ENCODE measurements at places on chromosomes 11 and 22.
A peak's percentile ranks its signal among the peaks of the same experiment; 100 is the strongest.

- DNase-seq: no peak
Measured at GRCh38 chr11:61896665-61897386, 5.5 kb upstream of the FADS3 start.

DNA sequence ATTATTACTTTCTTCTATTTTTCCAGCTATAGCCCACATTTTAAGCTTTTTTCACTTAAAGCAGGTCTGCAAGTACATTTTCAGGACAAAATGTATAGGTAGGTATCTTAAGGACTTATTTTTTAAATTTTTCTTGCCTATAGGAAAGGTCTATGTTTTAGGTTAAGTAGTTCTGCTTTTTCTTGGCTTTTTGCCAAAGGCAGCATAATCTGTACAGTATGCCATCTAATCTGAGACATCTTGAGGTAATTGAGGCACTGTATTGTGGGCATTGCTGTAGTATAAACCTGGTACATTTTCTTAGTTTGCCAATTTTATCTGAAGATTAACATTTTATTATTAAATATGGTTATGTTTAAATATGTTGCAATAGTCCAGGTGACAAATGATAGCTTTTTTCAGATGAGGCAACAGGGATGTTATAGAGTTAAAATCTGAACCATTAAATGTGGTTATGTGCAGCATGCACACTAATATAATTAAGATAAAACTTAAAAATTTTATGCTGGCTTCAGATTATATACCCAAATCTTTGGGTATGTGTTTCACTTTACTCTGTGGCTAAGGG lies 42.9 kb downstream of the QSER1 start:
- DNase-seq: no peak

- DNase-seq: no peak
Measured at GRCh38 chr22:46696229-46696518, 41.9 kb downstream of the CERK start.

- no peak for DNase-seq
Measured at GRCh38 chr11:80843266-80843974, 1402.6 kb upstream of the TENM4 start.

DNA sequence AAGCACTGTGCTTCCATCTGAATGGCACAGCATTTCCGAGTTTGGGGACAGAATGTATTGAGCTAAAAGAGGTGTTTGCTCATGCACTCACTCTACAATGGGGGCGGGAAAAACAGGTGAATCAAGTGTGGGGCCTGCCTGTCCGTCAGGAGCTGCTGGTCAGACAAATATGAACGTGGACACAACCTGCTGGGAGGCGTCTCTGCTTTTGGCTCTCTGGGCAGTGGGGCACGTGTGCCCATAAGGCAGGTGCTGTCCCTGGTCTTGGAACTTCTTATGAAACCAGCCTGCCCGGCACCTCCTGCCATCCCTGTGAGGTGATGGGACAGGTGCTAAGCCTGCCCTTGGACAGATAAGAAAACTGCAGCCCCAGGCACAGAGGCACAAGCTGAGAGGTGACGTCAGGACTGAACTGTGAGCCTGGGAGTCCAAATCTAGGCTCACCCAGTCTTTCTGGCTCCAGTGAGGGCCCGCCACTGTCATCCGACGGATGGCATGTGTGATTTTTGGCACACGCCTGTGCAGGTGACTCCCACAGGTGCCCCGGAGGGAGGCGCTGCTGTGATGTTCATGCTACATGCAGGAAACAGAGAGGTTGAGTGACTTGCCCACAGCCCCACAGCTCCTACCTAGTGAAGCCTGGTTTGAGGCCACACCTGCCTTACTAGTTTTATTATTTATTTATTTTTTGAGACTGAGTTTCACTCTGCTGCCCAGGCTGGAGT lies 51.6 kb downstream of the SMIM38 start:
- DNase-seq: no peak

DNA sequence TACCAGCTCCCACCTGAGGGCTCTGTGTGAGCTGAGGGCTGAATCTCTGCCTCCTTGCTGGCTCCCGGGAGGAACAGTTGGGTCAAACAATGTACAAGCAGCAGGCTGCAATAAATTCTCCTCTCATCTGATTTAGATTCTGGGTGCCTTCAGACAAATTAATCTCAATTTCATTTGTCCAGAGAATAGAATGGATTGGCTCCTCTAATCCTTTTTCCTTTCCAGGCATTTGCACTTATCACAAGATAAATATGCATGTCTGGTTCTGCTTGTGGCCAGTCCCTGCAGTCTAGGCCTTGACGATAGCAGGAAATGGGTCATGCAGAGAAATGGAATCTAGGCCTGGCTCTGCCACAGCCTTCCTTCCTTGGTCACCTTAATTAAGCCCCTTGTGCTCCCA lies 28.7 kb downstream of the UPB1 start:
- peak; percentile 75 for DNase-seq

DNA sequence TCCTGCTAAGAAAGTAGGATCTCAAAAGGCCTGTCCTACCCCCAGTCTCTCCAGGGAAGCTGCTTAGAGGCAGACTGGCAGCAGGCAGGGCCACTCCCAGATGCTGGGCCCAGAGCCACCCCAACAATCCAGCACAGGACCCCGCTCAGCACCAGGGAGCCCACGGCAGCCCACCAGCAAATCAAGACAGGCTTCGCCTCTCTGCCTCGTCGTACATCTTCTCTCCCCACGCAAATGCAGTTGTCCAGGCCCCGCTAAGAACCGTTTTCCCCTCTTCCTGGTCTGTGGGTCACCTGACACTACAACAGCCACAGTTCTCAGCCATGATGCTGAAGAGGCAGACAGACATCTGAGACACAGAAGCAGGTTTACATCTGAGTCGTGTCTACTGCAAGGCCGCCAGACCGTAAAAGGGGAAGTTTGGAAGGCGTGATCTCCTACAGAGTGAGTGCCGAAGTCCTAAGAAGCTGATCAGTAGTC lies 51.1 kb downstream of the IGSF9B start:
- DNase-seq: no peak

DNA sequence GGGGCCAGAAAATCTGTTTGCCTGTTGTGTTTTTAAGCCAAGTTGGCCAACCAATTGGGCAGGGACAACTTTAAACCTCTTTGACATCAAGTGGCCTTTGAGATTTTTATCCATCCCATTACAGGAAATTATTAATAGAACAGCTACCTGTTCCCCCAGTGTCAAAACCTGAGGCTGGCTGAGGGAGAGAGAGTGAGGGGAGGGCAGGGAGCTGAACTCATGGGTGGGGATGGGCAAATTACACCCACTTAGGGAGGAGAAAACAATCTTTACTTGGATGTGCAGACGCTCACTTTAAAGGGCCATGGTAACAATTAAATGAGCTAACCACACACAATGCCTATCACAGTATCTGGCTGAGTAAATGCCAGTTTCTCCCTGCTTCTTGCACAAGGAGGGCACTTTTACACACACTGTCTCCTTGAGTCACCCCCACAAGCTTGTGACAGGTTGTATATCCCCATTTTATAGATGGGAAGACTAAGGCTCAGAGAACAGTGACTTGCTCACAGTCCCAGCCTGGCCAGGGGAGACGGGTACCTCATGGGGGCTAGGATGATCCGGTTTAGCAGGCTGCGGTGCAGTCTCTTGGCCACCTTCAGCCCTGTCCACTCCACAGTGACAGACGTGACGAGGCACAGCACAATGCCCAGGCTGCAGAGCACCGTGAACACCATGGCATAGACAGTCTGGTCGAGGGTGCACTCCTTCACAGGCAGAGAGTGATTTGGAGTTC lies 17.8 kb upstream of the KCNJ11 start:
- no peak for DNase-seq

DNA sequence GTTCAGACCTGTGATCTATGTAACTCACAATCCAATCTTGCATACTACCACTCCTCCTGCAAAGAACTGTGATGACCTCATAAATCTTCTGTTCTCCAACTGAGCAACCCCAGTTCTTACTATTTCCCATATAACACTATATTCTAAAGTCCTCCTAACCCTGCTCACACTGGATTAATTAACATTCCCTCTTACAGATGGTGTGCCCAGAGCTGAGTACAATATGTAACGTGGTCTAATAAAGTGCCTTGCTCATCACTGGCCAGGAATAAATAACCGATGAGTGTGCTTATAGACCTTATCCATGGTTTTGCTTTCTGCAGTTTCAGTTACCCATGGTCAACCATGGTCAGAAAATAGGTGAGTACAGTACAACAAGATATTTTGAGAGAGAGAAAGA lies 28.6 kb downstream of the PRCP start:
- DNase-seq: no peak

DNA sequence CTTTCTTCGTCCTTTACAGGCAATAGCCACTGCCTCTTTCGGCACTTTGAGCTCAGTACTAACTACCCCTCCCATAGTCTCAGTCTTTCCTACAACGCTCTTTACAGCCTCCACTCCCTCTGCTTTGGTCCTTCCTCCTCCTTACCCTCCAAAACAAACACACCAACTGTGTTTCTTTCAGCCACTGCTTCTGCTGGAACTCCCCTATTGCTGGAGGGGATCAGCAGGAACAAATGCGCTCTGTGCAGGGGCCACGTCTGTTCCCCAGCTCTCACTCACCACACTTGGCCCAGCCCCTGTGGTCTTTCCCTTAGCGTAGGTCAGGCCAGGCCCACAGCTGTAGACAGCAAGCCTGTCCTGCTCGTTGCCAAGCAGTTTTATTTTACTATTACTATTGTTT lies 42.3 kb downstream of the PC start:
- no peak for DNase-seq

DNA sequence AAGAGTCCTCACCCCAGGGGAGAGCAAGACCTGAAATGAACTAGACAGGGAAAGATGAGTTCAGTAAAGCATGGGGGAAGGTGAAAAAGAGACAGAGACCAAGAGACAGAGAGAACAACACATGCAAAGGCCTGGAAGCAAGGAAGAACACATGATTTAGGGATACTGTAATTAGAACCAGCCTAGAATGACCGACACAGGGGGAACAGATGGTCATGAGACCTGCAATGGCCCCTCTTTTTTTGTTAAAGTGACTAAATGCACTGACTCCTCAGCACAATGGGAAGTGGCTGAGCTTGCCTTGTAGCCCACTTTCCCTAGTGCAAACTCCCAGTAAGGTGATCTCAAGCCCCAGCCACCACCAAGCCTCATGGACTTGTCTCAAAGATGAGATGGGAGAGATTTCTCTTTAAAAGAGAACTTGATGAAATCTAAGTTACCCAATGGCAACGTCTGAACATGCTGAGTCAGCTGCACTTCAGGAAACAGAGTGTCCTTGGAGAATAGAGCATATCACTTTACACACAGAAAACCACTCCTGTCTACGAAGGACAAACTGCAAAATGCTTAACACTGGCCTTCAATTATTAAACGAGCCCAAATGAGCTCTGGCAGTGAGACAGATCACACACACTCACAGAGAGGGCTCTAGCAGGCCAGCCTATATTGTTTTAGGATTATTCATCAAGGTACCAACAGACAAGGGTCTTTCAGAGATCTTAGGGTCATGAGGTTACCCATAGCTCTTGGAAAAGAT lies 91.0 kb downstream of the SERGEF start:
- peak; percentile 8 for DNase-seq

GRCh38 chr11:119580081-119580480 lies 148.9 kb downstream of the NECTIN1 start:
- DNase-seq: no peak

DNA sequence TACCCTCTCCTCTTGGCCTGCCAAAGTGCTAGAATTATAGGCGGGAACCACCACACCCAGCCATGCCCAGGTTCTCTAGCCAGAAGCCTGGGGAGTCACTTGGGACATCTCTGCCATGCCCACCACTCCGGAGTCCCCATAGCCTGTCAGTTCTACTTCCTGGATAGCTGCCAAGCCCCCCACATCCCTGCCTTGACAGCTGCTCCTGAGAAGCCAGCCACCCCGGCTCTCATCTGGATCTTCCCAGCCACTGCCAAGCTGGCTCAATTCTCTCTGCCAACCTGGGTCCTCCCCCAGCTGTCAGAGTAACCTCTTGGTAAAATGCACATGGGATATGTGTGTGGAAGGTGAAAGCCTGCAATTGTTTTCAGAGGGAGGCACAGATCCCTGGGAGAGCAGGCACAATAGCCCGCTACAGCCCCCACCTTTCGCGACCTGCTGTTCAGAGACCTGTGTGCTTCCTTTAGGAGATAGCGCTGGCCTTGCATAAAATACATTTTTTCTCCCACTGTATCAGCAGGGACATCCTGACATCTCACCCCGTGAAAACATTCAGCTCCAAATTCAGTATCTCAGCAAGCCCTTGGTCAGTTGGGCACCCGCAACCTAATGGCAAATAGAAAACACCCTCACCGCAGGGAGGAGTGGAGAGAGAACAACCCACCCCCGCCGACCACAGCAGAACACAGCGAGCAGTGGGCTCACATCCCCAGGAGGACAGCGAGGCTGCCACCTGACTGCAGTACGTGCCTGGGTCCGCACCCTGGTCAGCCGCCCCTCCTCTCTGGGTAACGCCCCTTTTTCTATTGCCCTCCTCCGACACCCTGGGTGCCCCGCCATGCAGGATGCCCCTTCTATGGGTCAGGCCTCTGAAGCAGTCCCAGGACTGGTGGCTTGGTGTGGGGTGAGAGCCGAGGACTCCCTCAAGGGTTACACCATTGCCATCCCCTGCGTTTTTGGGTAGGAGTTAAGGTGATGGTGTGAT lies 1342.2 kb downstream of the BRD1 start:
- no peak for DNase-seq

DNA sequence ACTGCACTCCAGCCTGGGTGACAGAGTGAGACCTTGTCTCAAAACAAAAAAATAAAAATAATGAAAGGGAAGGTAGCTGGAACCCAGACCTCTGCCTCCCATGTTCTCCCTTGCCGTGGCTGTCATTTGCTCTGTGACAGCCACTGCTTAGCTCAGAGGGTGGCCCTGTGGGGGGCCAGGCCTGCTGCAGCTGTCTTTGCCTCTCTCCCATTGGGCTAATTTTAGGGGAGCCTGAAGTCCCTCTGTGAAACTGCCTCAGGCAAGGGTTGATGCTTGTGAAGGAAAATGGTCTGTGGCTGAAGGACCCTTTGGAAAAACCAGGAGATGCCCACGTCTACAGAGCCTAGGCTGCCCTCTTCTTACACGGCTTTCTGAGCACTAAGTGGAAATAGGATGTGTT lies 42.9 kb downstream of the C11orf91 start:
- DNase-seq: no peak

GRCh38 chr22:50314455-50315288 lies 7.2 kb upstream of the PLXNB2 start:
- no peak for DNase-seq

- no peak for DNase-seq
Measured at GRCh38 chr22:48070083-48070482, 1307.6 kb downstream of the TBC1D22A start.

GRCh38 chr11:68331338-68331947 lies 19.1 kb downstream of the LRP5 start:
- DNase-seq: no peak

DNA sequence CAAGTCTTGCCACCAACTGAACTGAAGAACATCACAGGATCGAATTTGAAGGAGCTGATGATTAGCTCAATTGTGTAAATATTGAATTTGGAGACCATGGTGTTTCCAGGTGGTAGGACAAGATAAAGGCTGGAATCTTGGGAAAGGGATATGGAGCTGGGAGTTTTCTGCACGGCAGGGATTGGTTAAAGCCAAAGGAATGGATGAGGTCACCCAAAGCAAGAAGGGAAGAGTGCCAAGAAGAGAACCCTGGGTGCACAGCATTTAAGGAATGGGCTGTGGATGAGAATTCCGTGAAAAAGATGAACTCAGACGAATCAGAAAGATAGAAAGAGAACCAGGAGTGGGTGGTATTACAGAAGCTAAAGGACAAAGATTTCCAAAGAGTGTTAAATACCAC lies 29.4 kb upstream of the RRAS2 start:
- DNase-seq: peak; percentile 72

- DNase-seq: no peak
Measured at GRCh38 chr22:48297296-48297695, 1530.4 kb downstream of the BRD1 start.

GRCh38 chr11:20089367-20089766 lies 70.9 kb downstream of the DBX1 start:
- no peak for DNase-seq

- peak; percentile 46 for DNase-seq
Measured at GRCh38 chr11:86150847-86151173, 81.9 kb upstream of the PICALM start.
